HCT116 (cell line): ENCODE measurements at places on chromosomes 1 and 21.
A peak's percentile ranks its signal among the peaks of the same experiment; 100 is the strongest.

DNA sequence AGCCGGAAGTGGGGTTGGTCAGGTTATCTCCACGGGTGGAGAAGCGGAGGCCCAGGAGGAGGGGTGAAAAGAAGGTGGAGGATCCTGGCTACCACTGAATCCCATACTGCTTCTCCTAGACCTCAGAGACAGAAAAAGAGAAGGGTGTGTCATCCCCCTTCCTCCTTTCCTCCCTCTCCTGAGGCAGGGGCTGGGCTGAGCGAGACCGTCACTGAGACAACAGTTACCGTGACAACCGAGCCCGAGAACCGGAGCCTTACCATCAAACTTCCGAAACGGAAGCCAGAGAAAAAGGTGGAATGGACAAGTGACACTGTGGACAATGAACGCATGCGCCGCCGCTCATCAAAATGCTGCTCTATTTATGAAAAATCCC is 42.1 kb upstream of the NBPF3 start:
- DNase-seq = no peak

DNA sequence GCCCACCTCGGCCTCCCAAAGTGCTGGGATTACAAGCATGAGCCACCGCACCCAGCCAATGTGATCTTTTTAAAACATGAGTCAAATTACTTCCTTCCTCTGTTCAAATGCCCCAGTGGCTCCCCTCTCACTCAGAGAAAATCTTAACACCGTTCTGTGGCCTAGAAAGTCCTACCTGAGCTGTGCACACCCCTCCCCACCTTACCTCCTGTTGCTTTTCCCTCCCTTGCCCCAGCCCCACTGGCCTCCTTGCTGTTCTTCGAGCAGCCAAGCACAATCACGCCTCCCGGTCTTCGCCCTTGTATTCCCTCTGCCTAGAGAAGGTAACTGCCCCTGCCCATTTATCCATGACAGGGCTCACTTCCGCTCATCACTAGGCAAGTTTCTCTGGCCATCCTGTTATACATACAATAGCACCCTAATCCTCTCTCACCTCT is 62.6 kb upstream of the RPL11 start:
- no peak for DNase-seq

- DNase-seq = no peak
Observed at GRCh38 chr1:219325368-219325742, 151.7 kb downstream of the LYPLAL1 start.

DNA sequence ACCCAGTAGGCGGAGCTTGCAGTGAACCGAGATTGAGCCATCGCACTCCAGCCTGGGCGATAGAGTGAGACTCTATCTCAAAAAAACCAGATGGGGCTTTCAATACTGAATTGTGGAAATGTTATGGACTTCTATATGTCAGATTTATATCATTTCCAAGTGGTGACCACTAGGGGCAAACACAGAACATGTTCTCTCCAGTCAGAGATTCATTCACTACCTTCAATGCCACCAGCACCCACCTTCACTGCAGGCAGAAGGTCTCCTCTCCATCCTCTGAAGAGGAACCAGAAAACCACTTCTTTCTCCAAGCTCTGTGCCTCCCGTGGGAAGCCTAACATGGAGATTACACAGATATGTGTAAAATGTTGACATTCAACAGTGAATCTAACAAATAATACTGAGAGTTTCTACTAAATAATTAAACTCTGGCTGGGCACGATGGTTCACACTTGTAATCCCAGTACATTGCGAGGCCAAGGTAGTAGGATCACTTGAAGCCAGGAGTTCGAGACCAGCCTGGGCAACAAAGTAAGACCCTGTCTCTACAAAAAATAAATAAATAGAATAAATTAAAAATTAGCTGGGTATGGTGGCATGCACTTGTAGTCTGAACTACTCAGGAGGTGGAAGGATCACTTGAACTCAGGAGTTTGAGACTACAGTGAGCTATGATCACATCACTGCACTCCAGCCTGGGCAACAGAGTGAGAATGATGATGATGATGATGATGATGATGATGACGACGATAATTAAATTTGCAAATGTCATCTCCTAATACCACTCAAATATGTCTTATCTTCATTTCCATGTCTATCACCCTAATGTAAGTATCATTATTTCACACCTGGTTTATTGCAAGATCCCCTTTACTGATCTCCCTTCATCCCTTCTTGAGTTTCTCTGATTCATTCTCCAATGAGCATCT is 151.1 kb downstream of the ZNF281 start:
- DNase-seq = peak; percentile 39

DNA sequence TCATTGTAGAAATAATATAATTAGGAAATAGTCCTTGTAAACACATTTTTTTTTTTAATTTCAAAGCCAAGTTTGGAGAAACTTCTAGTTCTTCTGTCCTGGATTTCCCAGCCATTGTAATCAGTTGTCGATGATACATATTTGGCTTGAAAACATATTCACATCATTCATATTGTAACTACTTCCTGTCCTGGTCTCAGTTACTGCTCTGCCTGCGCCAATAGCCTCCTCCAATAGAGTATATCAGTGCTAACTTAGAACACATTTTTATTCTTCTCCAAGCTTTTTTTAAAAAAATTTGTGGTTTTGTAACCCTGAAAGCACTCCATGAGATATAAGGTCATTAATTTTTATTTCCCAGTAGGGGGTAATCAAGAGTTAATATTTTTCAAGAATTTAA is 46.1 kb upstream of the FMO2 start:
- DNase-seq = no peak

DNA sequence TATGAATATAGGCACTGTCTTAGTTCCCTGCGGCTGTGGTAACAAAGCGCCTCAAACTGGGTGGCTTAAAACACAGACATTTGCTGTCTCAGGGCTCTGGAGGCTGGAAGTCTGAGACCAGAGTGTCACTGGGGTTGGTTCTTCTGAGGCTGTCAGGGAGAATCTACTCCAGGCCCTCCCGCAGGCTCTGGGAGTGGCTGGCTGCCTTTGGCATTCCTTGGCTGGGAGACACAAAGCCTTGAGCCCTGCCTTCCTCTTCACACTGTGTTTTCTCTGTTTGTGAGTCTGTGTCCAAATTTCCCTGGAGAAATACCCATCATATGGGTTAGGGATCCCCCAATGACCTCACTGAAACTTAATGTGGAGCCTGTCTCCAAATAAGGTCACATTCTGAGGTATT is 38.5 kb downstream of the B3GALT5 start:
- DNase-seq = no peak

GRCh38 chr21:32770871-32771523 is 558 bp downstream of the PAXBP1 start:
- no peak for DNase-seq

GRCh38 chr1:205837382-205837970 is 12.5 kb downstream of the PM20D1 start:
- DNase-seq = no peak

GRCh38 chr1:173268261-173268660 is 61.1 kb upstream of the TNFSF4 start:
- no peak for DNase-seq

DNA sequence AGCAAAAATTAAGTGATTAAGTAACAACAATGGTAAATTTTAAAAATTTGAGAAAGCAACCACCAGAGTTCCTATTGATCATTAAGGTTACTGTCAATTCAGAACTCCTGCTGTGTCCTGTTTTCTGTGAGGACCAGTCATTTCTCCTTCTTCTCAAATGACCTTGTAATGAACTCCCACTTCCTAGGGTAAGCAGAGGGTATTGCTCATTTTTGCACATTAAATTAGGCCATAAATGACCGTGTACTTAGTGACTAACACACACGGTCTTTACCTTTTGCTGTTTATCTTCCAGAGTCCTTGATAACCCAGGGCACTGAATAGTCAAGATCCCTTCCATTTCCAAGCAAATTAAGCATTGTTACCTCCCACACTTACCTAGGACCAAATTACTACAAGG is 227.5 kb upstream of the LYPLAL1 start:
- no peak for DNase-seq

GRCh38 chr1:46643368-46643775 is 24.8 kb downstream of the ATPAF1 start:
- DNase-seq = no peak

DNA sequence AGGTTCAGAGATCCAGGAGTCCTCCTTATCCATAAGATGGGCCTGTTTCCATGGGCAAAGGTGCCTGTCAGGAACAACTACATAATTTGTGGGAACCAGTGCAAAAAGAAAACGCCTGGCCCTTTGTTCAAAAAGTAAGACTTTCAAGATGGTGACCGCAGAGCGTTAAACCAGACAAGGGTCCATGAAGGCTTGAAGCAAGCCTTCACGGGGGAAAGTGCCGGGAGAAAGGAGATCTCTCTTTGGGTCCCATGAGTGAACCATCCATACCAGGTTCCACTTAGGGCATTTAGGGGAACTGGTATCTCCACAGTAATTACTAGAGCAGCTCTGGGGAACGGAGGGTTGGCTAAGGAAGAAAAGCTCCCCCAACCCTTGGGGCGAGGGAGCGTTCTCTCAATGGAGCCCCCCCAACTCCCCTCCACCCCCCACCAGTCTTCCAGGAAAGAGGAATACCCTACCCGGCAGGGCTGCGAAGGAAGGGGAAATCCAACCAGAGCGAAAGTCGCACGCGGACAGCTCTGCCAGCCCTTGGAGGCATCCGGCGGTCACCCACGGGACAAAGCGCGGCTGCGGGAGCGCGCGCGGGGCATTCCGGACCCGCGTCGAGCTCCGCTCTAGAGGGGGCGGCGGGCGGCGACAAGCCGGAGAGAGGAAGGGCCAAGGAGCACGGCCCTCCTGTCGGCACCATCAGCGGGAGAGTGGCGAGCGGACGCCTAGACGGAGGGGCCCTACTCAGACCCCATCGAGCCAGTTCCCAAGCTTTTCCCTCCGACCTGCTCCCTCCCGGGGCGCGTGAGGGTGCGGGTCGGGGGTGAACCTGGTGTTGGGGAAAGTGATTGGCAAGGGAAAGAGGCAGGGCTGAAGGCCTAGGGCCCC is 687 bp upstream of the RASSF5 start:
- DNase-seq = no peak

DNA sequence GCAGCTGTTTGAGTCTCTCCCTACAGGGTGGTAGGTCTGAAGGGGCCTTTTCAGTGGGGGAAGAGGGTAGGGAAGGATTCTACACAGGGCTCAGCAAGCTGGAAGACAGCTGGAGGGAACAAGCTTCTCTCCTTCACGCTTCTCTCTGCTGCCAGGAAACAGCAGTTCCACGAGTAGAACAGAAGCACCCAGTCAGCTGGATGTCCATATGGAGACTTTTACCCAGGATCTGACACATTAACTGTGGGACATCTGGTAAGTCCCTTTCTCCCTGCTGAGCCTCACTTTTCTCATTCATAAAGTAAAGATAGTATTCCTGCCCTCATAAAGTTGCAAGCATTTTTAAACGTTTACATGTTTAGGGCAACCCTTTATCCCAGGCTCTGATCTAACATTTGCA is 280.3 kb downstream of the OMA1 start:
- DNase-seq = no peak

- DNase-seq = no peak
Observed at GRCh38 chr1:168824418-168825065, 95.5 kb upstream of the DPT start.

GRCh38 chr1:67632811-67633655 is 52.0 kb upstream of the GADD45A start:
- no peak for DNase-seq

GRCh38 chr1:23019863-23020625 is 776 bp downstream of the KDM1A start:
- no peak for DNase-seq

DNA sequence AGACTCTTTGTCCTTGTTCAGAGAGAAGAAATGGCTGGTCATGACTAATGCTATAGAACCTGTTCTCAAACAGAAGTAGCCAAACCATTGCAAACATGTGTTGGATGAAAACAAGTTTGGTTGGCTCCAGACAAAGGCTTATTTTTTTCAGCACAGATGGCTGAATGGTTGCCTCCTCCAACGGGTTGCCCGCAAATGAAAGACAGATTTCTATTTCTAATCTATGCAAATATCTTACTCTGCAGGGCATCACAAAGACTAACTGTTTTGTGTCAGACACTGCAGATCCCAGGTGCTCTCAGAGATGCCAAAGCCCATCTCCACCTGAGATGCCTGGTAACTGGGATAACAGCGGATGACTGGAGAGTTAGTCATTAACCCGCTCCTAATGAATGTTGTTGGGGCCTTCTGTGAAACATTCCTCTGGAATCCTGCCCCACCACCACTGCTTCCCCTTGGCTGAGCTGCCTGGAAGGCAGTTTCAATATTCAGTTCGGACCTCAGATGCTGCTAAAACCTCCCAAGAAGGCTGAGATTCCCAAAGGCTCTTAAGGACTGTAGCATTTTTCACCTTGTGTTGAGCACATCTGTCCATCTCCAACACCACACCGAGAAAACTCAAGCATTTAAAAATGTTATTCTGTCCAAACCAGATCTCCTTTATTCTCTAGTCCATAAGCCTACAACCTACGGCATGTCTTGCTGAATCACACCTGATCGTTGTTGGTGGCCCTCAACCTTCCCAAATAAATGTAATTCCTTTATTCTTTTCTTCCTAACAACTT is 104.4 kb downstream of the PTPN14 start:
- DNase-seq = peak; percentile 93

DNA sequence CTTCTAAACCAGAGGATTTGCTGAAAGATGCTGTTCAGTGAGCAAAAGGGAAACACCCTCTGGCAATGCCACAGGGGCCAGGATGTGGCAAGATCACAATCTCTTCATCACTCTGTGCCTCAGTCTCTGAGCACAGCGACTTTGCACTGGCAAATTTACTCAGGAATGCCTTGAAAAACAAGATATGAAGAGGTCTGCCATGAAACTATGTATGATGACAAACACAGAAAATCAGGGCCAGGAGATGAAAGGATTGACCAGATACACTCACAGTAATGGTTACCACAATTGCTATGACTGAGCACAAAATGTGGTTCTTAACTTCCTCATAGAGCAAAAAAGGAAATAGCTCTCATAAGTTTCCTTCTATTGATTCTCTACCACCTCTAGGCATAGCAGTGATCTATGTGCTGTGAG is 5.8 kb downstream of the TTC13 start:
- no peak for DNase-seq

DNA sequence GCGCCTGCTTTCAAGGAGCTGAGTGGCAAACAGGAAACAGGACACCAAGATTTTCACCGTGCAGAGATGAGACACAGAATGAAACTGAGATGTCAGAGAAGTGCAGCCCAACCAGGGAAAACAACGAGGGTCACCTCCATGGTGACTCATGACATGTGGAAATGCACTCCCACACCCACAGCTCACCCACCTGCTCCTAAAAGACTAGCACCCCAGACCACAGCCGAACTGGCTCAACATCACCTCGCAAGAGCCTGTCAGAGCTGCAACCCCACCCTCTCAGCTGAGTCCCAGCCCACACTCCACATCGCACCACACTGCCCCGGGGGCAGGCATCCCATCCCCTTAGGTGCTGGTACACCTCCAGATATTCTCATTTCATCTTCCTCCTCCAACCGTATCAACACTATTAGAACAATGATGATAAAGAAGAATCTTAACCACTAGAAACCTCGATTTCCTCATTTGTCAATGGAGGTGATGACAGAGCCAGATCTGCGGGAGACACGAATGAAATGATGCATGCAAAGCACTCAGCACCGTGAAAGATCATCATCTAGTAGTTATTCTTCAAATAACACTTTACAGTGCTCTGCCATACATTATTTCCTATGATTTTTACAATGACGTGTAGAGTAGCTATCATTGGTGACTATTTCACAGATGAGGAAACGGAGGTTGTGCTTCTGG is 103.2 kb downstream of the DMRTB1 start:
- no peak for DNase-seq
